Kidney (tissue), 22 donors: ENCODE measurements at places on chromosomes 3 and 15. TPM values are rescaled to one million over a fixed set of nuclear protein-coding genes. Genes with fewer than 3 reads are reported as not detected.

- H3K4me1 ChIP-seq: no peaks in the 10 kb centered on the region
- no peak overlapping the region for H3K27ac ChIP-seq
- H3K4me3 ChIP-seq: no peak overlapping the region
- DNase-seq: no peak
- H3K27me3 ChIP-seq: no peaks in the 10 kb centered on the region
Observed at GRCh38 chr3:17894434-17895060, 152.1 kb upstream of the TBC1D5 start.

DNA sequence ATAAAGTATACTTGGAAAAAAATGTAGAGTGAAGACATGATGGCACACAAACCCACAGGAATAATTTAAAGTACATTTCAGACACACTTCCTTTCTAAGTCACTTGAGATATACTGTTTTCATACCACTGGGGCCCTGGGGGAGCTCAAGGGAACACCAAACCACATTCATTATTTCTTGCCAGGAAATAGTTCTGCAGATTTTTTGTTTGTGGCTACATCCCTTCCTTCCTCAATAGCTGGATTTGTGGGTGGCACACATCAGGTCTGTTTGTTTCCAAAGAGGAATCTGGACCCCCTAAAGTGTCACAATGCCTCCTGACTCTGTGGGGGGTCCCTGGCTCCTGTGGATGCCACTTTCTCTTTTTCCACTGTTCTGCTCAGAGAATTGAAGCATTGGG lies 153.5 kb upstream of the COL8A1 start:
- no peak for DNase-seq
- H3K4me3 ChIP-seq: no peak overlapping the region
- no peak overlapping the region for H3K27ac ChIP-seq
- no peaks in the 10 kb centered on the region for H3K27me3 ChIP-seq

- H3K4me3 ChIP-seq: no peak overlapping the region
- H3K4me1 ChIP-seq: no peaks in the 10 kb centered on the region
- no peaks in the 10 kb centered on the region for H3K27me3 ChIP-seq
- no peak overlapping the region for H3K27ac ChIP-seq
- no peak for DNase-seq
Observed at GRCh38 chr3:124084022-124084881, 92.3 kb upstream of the ROPN1 start.

Gene ABCF3
- 69.0 TPM for total RNA-seq

Gene KNG1
- 8.7 TPM for total RNA-seq

DNA sequence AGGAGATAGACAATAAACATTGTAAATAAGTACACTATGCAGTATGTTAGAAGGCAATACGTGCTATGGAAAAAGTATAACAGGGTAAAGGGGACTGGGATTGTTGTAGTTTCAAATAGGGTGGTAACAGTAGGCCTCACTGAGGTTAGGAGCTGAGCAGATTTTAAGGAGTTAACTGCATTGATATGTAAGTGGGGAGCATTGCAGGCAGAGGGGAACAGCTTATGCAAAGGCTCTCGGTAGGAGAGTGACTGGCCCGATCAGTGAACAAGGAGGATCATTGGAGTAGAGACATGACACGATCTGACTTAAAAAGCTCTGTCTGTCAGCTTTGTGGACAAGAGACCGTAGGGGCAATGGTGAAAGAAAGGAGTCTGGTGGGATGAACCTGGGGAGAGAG lies 46.8 kb downstream of the PCCB start:
- H3K4me1 ChIP-seq: no peaks in the 10 kb centered on the region
- DNase-seq: no peak
- H3K27me3 ChIP-seq: no peaks in the 10 kb centered on the region
- H3K36me3 ChIP-seq: peaks cover 7% of the 10 kb centered on the region
- no peak overlapping the region for H3K4me3 ChIP-seq
- H3K27ac ChIP-seq: no peak overlapping the region
